ENCODE measurements at places on chromosomes 5 and 9. TPM values are rescaled to one million over a fixed set of nuclear protein-coding genes. Genes with fewer than 3 reads are reported as not detected.

The MRPL36 gene
- 28.4 TPM for total RNA-seq

The RNF44 gene
- total RNA-seq, result 44.7 TPM

The PCDHGB4 gene
- total RNA-seq, result 9.0 TPM

The CCL27 gene
- not detected for total RNA-seq

The HAPLN1 gene
- total RNA-seq, result not detected

The HNRNPA0 gene
- 24.6 TPM for total RNA-seq
